ENCODE measurements at places on chromosomes 4 and X. TPM values are rescaled to one million over a fixed set of nuclear protein-coding genes. Genes with fewer than 3 reads are reported as not detected.

Gene TRIM2
- 12.6 TPM for total RNA-seq

Gene BTK
- total RNA-seq = not detected

Gene PTPN13
- 0.37 TPM for total RNA-seq

Gene PABPC1L2B
- not detected for total RNA-seq

DNA sequence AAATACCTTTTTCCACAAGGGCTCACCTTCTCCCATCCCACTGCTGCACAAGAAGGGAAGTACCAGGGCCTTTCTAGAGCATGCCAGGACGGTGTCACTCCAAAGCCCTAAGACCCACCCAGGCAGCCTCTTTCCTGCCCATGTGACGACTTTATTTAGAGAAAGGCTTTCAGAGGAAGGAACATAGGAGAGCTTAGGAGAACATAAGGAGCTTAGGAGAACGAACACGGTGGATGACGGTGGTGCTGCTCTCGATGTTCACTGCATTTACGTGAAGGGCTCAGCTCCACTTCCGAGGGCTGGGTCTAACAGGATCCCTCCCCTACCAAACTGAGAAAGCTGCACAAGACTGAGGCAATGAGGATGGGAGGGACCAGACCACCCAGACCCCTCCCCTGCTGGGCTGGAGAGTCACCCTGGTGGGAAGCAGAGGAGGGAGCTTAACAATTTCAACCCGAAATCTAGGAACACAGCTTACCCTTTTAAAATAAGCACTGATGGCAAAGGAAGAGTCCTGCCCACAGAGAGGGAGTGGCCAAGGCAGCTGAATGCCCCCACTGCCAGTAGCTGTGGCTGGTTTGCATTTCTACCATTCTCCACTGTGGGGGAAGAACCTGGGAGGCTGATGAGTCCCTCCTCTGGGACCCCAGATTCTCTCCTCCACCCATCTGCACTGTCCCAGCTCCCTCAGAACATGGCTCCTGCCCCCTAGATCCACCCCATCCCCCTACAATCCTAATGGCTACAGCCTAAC lies 29.8 kb downstream of the ZFYVE28 start:
- DNase-seq = peak; percentile 13

DNA sequence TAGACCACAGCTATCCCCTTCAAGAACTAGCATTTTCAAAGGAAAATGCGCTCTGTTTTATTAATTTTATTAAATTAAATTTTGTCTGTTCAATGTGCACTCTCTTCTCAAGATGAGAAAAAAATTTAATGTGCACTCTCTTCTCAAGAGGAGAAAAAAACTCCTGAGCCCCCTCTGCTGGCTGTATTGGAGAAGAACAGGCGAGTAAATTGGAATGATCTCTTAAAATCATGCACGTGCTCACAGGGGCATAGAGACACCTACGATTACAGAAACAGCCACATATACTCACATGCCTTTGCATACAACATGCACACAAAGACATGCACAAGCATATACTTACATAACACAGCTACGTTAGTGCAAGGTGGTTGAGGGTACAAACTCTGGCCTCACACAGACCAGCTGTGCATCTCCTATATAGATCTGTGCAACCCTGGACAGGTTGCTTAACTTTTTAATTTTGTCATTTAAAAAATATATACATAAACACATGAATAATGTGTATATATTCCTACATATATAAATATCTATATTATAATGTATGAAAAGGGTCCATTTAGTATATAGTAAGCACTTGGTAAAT lies 176.2 kb upstream of the CXorf66 start:
- DNase-seq = peak; percentile 20

DNA sequence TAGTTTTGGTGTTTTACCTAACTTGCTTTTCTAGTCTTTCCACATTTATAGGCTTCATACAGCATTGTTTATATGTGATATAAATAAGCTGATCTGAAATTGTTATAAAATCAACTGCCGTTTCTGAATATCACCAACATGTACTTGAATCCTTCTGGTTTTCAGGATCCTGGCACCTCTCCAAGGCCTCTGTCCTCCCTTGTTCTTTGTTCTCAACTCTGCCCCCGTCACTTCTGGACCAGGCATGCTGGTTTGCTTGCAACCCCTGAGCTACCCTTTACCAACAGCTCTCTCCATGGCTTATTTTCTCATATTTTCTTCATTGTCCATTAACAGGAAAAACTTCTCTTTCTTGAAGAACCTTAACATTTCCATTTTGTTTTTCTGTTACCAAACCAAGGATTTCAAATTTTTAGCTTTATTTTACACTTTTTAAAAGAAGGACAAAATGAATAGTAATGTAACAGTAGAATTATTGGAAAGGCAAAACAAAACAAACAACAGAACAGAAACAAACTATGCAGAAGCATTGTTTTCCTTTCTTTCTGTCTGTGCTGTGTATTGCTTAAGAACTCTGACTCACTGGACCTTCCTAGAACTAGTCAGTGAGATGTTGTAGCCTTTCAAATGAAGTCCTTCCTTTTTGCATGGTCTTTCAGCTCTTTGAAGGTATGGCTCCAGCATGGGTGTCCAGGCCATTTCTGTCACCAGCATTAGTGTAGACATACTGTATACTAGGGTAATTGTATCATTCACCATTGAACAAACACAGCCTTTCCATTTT lies 44.8 kb downstream of the BANK1 start:
- DNase-seq = peak; percentile 5

- DNase-seq = peak; percentile 96
Observed at GRCh38 chr4:57080781-57081650, 29.2 kb downstream of the IGFBP7 start.

- DNase-seq = no peak
Observed at GRCh38 chr4:151583157-151583914, 174.4 kb downstream of the FHIP1A start.

DNA sequence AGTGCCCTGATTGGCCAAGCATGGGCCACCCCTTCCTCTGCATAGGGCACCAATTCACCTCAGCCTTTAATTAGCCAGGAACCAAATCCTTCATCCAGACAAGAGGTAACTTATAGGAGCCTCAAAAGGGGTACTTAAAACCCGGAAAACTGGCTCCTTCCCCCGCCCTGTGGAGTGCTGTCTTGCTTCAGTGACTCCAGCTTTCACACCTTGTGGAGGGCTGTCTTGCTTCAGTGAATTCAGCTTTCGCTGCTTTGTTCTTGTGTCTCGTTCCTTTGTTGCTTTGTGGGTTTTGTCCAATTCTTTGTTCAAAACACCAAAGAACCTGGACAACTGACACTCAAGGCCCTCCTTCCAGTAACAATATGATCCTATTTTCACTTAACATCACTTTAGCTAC lies 82.2 kb upstream of the FRG1 start:
- DNase-seq = no peak

DNA sequence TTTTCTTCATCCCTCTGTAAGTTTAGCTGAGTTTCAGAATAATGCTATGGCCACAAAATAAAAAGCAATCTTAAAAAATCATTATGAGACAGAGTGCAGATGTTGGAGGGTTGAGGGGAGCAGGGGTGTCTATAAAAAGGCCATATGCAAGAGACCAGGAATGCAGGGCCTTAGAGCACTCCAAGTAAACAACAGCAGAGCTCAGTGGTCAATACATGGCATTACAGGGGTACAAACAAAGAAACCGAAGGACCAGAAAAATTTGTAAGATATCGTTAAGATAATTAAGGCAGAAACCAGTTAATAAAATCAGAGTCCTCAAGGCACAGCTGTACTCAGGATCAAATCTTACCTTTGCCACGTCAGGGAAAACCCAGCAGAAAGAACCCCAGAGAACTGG lies 28.4 kb upstream of the NDST3 start:
- no peak for DNase-seq

Measured in dermis blood vessel endothelial cell (primary cell).